Caudate nucleus (tissue), 63 donors: ENCODE measurements at places on chromosomes 4 and X.

GRCh38 chrX:40117715-40118285, 20.0 kb upstream of the BCOR start:
- no peak for DNase-seq

- DNase-seq, result no peak
Measured at GRCh38 chr4:105560421-105560848, 8.0 kb downstream of the ARHGEF38 start.

DNA sequence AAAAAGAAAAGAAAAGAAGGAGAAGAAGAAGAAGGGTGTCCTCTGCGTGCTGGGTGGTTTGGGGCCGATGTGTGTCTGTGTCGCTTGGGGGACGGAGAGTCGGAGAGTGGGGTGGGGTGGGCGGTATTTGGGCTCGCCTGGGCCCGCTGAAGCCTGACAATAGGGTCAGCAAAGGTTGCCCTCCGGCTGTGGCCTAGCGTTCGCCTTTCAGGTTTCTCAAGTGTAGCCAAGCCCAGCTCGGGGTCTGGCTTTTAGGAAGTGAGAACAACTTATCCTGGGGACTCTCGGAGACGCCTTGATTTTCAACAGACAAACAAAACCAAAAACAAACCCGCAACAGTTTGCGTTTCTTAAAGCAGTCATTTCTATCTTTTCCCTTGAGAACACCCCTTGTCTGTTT, 4.1 kb upstream of the SOX3 start:
- no peak for DNase-seq

DNA sequence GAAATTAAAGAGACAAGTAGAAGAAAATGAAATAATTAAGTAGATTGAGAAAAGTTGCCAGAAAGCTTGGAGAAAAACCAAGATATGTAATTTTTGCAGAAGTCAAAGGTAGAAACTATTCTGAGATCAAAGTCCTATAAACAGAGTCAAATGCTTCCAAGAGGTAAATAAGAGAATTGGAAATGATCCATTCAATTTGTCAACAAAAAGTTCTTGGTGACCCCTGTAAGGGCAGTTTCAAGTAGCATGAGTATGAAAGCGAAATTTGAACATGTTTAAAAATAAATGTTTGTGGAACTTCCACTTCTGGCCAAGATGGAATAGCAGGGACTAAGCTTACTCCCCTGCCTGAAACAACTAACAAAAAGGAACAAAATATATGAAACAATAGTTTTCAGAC, 562.0 kb downstream of the SMARCA1 start:
- no peak for DNase-seq

DNA sequence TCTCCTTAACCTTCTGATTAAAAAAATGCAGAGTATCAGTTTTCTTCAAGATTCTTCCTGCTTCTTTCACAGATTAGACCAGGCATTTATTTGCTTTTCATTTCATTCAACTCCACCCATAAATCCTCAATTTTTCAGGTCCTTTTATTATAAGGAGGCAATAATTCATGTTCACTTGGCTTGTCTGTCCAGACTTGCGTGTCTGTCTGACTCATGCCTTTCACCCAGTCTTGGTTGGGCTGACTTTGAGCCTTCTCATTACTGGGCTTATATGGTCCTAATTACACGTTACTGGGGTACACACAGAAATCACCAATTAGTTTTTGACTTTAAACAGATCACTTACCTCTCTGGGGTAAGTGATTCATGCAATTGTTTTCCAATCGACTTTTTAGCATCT, 48.8 kb upstream of the GALNT7 start:
- DNase-seq, result no peak
